ENCODE measurements at places on chromosomes 2 and 18.

GRCh38 chr2:222296311-222296741 is 2.5 kb downstream of the PAX3 start:
- no peak for DNase-seq

- no peak for DNase-seq
Observed at GRCh38 chr2:232335859-232336215, 42.7 kb upstream of the ALPP start.

- DNase-seq, result no peak
Observed at GRCh38 chr2:19839438-19839837, 62.3 kb downstream of the TTC32 start.

DNA sequence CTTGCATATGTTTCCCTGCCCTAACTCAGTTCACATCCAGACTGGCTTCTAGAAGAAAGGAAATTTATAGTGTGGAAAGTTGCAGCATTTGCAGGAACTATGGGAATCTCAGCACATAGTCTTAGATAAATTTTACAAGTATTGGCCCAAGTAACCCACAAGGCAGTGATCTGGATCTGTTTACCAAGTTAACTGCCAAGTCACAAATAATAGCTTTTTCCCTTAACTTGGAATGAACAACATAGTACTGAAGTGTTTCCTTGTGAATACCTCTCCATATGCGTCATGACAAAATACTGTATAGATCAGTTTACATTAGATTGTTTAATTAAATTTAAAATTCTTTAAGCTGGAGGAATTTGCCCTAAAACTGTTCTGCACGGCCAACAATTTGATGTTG is 255.8 kb upstream of the EPAS1 start:
- DNase-seq, result no peak

DNA sequence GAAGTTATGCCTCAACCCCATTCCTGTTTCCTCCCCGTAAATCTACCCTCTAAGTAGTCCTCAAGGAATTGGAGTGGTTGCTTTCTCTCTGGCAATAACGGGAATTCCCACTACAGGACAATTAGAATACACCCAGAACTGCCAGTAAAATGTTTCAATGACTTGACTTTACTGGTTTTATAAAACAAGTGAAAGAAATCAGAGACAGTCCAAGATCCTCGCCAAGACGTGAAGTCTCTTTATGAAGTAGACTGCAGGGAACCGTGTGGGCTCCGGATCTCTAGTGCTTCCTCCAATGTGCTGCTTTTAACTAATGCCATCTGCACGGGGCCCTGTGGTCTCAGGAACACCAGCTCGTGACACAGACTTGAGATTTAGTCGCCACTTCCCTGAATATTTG is 101.4 kb downstream of the CPO start:
- DNase-seq, result no peak

- DNase-seq, result no peak
Observed at GRCh38 chr2:230898713-230899091, 26.3 kb downstream of the GPR55 start.

DNA sequence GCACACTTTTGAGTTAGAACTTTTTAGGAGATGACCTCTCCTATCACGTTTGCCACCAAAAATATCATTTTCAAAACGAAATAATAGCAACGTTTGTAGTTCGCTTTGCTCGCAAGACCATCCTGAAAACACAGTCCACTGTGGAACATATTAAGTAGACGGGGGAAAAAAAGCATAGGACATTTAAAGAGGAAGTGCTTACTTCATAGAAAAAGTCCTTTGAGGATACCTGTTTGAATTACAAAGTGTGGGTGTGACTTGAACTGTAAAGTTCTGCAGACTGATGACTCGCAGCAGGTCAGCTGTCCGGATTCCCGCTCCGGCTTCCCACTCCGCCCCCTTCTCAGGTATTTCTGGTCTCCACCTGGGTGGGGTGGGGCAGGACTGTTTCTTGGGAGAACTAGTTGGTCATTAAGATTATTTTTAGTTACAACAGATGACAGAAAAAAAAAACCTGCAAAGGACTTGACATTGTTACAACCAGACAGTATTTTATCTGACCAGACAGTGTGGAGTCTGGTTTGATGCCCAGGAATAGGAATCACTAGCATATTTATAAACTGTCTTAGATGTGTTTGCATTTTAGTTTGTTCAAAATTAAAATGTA is 13.3 kb downstream of the CNOT11 start:
- no peak for DNase-seq

GRCh38 chr2:8872821-8873432 is 35.5 kb upstream of the KIDINS220 start:
- no peak for DNase-seq

DNA sequence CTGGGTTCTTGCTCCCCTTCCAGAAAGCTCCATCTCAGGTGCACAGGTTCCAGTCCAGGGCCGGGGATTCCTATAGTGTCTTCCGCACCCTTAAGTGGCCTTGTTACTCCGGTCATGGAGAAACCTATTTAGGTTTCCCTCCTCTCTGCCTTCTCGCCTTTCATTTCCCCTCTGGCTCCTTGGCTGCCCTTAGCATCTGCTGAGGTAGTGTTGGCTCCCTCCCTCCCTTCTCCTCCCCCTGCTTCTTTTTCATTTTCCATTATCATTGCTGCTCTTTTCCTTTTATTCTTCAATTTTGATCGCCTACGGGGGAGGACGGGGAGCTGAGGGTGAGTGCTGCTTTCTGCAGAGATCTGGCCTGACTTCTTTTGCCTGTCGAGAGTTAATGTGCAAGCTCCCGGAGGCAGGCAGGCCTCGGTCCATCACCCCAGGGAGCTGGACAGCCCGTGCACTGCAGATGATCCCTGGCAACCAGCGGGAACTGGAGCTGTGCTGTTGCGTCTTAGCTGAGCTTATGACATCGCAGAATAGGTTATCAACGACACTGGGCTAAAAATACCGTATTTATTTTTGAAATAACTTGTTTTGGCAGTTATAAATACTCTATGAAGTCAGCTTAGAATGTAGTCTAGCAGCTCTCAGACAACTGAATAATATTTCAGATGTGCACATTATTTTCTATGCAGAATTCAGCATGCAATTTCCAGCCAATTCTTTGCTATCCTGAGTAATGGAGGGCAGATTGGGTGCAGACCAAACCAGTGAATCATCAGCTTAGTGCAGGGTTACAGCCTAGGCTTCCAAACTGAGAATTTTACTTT is 141.9 kb downstream of the SLC4A3 start:
- no peak for DNase-seq

DNA sequence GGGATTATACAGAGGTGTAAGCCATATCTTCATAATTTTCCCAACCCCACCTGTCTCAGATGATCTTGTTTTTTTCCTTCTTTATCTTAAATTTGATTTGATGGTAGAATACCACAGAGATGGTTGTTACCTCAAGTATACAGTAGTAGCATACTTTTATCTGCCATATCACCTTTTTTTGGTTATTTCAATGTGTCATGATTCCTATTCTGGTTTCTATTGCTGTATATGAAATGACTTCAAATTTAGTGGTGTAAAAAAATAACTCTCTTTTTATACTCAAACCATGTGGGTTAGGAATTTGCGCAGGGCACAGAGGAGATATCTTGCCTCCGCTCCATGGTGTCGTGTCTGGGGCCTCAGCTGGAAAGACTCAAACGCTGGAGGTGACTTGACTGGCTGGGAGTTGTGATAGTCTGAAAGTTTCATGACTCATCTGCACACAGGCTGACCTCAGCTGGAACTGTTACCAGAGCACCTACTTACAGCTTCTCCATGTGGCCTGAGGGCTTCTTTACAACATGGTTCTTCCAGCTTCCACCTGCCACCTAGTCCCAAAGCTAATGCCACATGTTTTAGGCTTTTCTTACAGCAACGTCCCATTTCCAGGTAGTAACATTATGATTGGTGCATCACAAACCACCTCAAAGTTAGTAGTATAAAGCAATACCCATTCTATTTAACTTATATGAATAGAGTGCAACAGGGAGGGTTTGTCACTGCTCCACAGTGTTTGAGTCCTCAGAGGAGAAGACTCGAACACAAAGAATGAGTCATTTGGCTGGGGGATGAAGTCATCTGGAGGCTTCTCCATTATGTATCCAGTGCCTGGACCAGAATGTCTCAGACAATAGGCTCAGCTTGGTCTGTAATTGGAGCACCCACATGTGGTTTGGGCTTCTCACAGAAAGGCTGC is 82.3 kb upstream of the XPO1 start:
- DNase-seq, result no peak

All from stimulated activated CD4-positive, alpha-beta T cell treated with anti-CD3 and anti-CD28 coated beads, Interleukin-12 subunit alpha, Interleukin-12 subunit beta, amount 100 ng/mL, for 24 hours (primary cell).